ENCODE measurements at places on chromosomes 2 and 18. TPM values are rescaled to one million over a fixed set of nuclear protein-coding genes. Genes with fewer than 3 reads are reported as not detected.

GRCh38 chr2:233085037-233085838 is 25.1 kb downstream of the INPP5D start:
- no peak overlapping the region for H3K27ac ChIP-seq
- H3K4me3 ChIP-seq = no peak overlapping the region
- no peaks in the 10 kb centered on the region for H3K27me3 ChIP-seq
- no peaks in the 10 kb centered on the region for H3K4me1 ChIP-seq

- DNase-seq = no peak
- H3K4me3 ChIP-seq = peak overlapping the region; percentile 65
- H3K36me3 ChIP-seq = no peaks in the 10 kb centered on the region
- peak overlapping the region; percentile 70 for H3K27ac ChIP-seq
Measured at GRCh38 chr2:74835831-74836674, 2.1 kb downstream of the HK2 start.

- no peak overlapping the region for H3K4me3 ChIP-seq
- no peak overlapping the region for H3K27ac ChIP-seq
- H3K27me3 ChIP-seq = no peaks in the 10 kb centered on the region
Measured at GRCh38 chr2:217610401-217610814, 392.4 kb downstream of the TNS1 start.

- H3K27ac ChIP-seq = no peak overlapping the region
- DNase-seq = no peak
- no peak overlapping the region for H3K4me3 ChIP-seq
- H3K27me3 ChIP-seq = no peaks in the 10 kb centered on the region
Measured at GRCh38 chr2:240955306-240956170, 42.9 kb upstream of the SNED1 start.

DNA sequence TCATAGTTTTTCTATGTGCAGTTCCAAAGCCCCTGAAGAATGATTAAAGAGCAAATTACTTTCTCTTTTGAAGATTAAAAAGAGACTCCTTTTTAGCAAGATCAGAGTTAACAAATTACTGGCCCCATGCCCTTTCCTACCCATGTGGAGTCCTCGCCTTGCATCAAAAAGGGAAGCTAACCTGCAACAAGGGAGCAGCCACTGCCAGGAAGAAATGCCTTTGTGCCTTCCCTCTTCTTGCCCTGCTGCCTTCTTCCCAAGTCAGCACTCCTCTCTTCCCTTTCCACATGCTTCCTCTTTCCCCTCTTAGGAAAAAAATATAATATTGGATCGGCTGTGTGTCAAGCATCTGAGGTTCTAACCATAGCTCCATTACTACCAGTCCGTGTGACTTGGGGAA is 37.1 kb upstream of the CYP1B1 start:
- H3K4me3 ChIP-seq = no peak overlapping the region
- no peak for DNase-seq
- no peaks in the 10 kb centered on the region for H3K36me3 ChIP-seq

DNA sequence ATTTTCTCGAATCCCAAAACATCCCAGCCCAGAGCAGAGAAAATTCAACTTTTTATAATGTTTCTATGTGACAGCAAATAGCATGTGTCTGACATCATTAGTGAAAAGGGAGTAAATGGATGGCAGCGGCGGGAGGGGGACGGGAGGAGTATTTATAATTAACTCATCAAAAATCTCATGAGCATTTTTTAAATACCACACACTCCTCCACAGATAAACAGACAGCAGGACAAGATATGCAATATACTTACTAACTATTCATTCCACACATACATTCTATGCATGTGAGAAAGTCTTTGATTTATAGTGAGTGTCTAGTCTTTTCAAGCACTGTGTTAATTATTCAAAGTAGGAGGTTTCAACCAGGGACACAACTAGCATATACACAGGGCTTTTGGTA is 107.6 kb downstream of the LRP2 start:
- H3K36me3 ChIP-seq = no peaks in the 10 kb centered on the region
- H3K27me3 ChIP-seq = no peaks in the 10 kb centered on the region
- no peak overlapping the region for H3K27ac ChIP-seq
- DNase-seq = no peak

The MATN3 gene
- 0.60 TPM for total RNA-seq

The PHLPP1 gene
- total RNA-seq = 14.0 TPM

The POTEI gene
- total RNA-seq = 0.05 TPM

The EVX2 gene
- total RNA-seq = not detected

The R3HDM1 gene
- 14.0 TPM for total RNA-seq

All from ovary (tissue), 10 donors.